ENCODE measurements at places on chromosomes 11 and 22.

GRCh38 chr11:118052581-118053206 lies 24.2 kb upstream of the TMPRSS4 start:
- no peak for DNase-seq

DNA sequence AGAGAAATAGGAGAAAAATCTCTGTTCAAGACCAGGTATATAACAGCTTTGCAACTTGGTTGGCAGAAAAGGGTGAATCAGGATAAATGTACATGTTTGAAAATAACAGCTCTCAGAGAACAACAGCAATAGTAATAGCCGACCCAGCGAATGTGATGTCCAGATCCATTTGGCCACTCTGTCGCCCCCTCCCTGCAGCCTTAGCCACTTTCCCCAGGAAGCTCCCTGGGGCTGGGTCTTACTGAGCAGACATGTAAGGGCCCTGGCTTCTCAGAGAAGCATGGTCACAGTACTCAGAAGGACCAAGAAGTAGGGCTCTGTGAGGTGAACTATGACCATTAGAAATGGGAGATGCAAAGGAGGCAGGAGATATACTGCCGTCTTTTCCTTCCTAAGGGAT lies 154.1 kb upstream of the SNX19 start:
- no peak for DNase-seq

GRCh38 chr22:50625568-50626313 lies 2.2 kb downstream of the ARSA start:
- DNase-seq: no peak

- no peak for DNase-seq
Measured at GRCh38 chr11:109249597-109249996, 172.4 kb upstream of the C11orf87 start.

DNA sequence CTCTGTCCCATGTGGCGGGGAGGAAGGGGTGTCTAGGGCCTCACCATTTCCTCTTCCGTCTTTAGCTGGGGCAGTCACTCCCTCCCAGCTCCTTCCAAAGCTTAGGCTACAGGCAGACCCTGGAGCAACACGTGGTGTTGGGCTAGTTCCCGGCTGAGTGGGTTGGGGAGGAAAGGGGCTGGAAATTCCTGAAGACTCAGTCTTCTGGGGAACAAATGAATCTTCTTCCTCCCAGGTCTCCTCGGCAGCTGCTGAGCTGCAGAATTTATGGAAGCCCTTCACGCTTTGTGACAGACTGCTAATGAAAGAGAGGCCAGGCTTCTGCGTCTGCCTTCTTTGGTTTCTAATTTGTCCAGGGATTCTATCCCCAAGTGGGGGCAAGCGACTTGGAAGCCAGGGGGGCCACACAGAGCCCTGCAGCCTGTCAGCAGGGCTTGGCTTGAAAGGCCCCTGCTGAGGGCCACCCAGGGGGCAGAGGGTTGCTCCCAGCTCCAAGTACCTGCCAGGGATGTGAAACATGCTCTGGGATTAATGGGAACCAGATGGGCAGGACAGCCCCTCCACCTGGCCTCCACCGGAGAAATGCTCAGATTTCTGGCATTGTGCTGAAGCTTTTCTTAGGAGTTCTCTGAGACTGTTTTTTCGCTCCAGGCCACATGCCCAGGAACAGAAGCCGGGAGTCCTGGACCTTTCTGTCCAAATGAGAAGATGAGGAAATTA lies 123.1 kb downstream of the PKNOX2 start:
- DNase-seq: no peak
